ENCODE measurements at places on chromosomes 3 and 15.

DNA sequence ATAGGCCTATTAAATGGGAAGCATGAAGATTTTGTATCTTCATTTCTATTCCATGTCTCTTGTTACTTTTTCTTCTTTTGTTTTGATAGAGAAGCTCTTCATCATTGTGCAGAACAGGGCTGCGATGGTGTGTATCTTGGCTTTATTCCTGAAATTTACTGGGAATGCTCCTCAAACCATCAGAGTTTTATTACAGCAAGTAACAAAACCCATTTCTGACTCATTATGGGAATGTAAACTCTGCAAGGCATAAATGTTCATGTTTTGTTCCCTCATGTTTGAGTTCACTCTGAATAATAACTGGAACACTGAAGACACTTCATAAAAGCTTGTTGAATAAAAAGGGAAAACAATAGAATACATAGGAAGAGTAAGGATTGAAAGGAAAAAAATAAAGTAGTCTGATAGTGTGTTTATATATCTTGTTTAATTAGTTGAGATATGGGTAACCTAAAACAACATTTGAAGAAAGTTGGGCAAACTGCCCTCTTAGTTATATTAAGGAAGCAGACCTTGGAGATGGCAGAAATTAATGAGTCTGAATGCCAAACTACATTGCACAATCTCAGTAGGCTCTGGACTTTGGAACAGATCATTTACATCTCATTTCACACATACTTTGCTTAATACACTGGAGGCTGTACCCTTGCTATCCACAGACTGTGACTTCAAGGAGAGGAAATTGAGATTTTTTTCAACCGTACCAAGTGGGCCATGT lies 521.5 kb downstream of the GRM7 start:
- no peak for DNase-seq

- no peak for DNase-seq
Observed at GRCh38 chr3:4674216-4674615, 181.1 kb downstream of the ITPR1 start.

DNA sequence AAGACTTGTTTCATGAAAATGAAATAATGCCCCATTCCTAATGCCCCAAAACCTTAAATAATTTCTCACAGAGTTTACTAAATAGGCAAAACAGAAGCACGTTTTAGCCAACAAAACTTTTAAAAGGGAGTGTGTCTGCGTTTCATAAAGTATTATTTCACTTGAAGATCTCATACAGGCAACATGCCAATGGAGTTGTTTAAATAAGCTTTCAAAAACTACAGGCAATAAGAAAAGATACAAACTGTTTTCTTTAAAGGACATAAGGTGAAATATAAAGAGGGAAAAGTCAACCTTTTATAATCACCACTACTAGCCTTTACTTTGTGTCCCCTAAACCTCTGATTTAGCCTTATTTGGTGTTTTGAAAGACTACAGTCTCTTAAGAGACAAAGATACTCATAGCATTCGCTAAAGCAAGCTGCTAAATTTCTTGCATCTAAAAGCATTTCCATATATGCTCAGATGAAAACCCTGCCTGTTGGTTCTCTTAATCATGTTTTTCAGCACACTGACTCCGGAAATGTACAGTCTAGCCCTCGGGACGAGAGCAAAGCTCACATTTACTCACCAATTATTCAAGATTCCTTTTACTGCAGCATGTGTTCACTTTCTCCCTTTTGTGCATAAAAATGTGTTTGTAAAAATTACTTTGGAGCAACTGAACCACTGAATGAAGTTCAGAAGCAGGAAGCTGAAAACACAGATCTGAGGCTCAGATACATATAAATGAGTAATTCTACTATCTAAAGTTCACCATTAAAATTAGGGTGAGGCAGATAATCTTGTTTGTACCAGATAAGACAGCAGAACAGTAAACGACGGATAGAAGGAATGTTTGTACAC lies 119.0 kb downstream of the GOLIM4 start:
- DNase-seq: no peak

DNA sequence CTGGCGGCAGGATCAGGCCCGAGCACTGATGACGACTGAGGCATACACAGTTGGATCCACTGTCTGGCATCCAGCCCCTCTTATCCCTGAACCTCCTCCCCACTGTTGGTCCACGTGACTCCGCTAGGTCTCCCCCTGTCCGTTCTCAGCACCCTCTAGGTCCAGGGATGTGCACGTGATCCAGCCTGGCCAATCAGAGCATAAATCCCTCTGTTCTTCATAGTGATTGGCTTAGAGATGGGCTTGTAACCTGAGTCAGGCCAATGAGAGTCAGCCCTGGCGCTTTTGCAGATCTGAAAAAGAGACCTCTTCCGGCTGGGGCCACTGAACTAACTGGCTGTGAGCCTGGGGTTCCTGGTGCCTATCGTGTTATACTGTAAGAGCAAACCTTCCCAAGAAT lies 20.5 kb upstream of the IQSEC1 start:
- no peak for DNase-seq

GRCh38 chr3:71393093-71393492 lies 190.4 kb downstream of the FOXP1 start:
- no peak for DNase-seq

- DNase-seq: no peak
Observed at GRCh38 chr15:36598529-36599177, 19.2 kb downstream of the CDIN1 start.

- DNase-seq: no peak
Observed at GRCh38 chr3:110806924-110807323, 264.7 kb upstream of the NECTIN3 start.
